EH (cell line): ENCODE measurements at places on chromosomes 7 and 10.

GRCh38 chr7:149498811-149499210 lies 1.2 kb upstream of the ZNF746 start:
- no peak for DNase-seq

DNA sequence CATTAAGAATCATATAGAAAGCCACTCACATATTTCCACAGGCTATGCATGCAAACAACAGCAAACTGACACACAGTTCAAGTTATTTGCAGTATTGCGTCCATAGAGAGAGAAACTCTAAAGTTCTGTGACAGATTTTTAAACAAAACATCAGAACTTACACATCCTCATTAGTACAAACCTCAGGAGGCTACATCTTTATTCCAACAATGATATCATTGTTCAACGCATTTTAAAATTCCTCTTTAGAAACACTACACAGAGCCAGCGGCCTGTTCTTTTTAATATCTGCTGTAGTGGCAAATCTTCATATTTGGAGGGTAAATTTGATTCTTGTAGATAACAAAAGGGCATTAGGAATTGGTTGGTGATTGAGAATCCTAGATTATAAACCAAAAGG lies 55.9 kb upstream of the NFE2L3 start:
- no peak for DNase-seq

DNA sequence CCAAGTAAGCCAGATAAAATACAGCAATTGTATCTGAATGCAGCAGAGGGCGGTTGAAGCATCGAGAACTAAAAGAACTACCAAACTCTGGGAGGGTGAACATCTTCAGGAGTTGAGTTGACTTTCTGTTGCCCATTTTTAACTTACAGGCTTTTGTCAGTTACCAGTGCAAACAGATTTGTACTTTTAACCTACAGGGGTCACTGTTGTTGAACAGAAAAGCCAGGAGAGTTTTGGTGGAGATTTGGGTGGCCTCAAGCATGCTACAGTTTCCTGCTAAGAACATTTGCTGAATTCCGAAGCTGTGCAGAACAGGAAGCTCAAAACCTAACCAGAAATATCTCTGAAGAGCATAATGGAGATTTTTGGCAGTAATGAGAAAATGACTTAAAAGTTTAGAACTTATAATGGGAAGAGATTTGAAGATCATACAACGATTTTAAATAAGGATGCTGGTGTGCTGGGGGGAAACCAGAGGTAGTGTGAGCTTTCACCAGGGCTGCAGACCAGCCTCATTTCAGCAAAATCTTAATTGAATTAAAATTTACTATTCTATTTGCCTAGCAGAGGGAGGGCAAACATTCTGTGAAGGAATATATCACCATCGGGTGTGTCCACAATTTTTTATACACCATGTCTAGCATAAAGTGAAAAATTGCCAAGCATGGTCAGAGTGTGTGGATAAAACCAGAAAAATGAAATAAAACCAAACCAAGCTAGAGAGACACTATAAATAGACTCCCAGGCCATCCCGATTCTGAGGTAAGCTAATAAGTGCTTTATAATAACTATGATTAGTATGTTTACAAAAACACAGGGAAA lies 208.6 kb upstream of the CCDC6 start:
- peak; percentile 77 for DNase-seq

DNA sequence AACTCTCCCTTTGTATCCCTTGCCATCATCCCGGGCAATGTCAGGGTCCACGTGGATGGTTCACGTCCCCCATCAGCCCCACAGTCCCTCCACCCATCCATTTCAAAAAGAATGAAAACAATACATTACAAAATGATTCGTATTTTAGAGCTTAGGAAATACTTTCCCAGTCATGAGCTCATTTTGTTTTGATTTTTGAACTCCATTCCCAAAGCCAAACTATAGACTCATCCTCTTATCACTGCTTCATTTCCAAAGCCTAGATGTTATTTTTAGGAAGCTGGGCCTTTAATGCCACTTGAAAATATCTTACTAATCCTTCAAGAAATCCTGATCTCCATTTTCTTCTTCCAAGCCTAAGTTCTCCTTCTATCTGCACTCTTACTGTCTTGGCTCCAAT lies 72.1 kb downstream of the WNT2 start:
- DNase-seq = peak; percentile 72

- no peak for DNase-seq
Observed at GRCh38 chr7:94477878-94478277, 31.7 kb upstream of the CASD1 start.

DNA sequence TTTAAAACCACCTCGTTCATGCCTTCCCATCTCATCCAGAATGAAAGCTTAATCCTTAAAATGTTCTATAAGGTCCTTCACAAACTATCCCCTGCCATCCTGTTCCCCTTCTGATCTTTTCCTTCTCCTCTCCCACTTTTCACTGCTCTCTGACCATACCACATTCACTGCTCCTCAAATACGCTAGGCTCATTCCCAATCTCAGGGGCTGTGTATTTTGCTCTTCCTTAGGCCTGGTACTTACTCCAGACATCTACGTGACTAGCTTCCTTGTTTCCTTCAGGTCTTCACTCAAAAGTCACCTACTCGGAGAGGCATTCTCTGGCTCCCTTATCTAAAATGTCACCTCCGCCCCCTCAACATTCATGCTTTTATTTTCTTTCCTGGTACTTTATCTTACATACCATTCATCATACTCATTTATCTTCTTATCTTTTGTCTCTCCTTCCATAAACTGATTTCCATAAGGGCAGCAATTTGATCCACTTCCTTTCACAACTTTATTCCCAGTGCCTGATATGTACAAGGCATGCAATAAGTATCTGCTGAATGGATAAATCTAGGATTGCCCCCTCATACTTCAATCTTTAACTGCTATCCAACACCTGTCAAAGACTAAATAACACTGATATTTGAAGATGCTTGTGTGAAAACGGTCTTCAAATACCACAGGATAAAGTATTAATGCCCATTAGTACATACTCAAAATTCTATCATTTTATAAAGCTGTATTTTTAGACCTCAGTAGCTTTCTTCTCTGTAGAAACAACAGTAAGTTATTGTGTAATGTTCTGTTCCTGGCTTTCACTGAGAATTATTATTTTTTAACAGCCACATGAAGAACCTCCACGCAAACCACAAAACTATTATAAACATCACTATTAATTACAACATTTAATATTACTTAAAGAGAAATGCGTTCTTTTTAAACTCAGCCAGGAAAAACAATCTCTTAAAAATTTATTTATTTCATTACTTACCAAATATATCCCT lies 27.0 kb downstream of the JMJD1C start:
- DNase-seq = peak; percentile 33

- DNase-seq = no peak
Observed at GRCh38 chr10:18145652-18146051, 5.4 kb downstream of the CACNB2 start.

DNA sequence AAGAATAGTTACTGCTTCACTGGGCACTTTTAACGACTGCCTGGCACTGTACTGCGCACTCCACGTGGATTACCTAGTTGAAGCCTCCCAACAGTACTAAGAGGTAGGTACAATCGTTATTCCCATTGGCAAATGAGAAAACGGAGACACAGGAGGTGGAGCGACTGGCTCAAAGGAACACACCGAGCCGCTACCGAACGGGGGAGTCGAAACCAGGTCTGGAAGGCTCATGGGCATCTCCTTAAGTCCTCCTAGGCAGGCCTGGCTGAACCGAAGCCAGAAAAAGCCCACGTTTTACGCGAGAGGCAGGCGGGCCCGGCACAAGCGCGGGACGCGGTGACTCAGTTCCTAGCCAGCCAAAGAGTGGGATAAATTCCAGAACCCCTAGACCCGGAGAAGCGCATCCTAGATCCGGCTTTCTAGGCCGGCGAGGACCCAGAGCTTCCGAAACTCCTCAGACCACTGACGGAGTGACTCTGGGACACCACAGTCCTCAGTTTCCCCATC lies 472 bp downstream of the PDAP1 start:
- DNase-seq = peak; percentile 87

- no peak for DNase-seq
Observed at GRCh38 chr7:47688311-47689100, 106.6 kb upstream of the TNS3 start.

- DNase-seq = peak; percentile 46
Observed at GRCh38 chr7:139471740-139472353, 11.6 kb downstream of the KLRG2 start.

DNA sequence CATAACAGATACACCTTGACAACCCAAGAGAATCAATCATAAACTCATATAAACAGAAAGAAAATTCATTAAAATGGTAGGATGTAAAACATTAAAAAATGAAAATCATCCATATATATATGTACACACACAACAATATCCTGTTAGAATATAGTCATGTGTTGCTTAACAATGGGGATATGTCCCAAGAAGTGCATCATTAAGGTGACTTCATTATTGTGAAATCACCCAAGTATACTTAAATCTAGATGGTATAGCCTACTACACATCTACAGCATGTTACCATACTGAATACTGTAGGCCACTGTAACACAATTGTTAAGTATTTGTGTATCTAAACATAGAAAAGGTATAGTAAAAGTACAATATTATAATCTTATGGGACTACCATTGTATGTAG lies 115.8 kb upstream of the TMEM168 start:
- no peak for DNase-seq

DNA sequence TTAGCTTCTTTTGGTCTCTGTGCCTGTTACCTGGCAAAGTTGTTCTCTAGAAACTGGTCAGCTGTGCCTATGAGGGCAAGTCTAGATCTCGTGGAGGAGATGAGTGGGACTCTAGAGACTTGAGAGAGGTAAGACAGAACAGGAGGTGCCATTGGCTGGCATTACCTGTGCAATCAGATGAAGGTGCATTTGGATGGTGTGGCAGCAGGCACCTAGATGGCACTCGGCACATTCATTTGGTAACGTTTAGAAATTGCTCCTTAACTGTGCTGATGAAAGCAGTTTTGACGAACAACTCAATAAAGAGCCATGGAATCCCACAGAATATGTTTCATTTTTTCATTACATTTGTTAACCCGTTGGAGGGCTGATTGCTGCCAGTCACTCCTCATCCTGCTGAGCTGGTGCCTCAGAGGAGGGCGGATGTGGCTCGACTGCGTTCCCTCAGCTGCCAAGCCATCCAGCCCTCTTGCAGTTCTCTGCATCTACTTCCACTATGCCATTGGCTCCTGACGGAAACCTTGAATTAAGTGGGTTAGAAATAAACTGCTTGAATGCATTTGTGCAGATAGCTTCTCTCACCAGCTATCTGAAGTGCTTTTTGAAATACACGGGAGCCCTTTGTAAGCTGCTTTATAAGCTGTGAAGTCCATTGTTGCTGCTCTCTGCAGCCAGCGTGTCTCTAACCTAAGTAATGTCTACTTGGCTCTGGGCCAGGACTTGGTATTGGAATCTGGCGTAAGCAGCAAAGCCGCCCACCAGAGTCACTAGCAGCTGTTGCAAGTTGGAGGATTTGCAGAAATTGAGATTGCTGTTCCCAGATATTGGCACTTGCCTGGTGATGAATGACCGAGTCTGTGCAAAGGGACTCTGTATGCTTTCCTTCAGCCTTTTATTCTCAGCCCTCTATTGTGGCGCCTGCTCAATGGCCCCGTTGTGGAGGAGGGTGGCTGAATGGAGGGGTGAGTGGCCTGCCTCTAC lies 87.4 kb downstream of the LRRC4 start:
- no peak for DNase-seq

- DNase-seq = no peak
Observed at GRCh38 chr10:132021504-132022143, 39.9 kb upstream of the BNIP3 start.

- DNase-seq = no peak
Observed at GRCh38 chr10:117365612-117366011, 9.6 kb downstream of the PDZD8 start.

DNA sequence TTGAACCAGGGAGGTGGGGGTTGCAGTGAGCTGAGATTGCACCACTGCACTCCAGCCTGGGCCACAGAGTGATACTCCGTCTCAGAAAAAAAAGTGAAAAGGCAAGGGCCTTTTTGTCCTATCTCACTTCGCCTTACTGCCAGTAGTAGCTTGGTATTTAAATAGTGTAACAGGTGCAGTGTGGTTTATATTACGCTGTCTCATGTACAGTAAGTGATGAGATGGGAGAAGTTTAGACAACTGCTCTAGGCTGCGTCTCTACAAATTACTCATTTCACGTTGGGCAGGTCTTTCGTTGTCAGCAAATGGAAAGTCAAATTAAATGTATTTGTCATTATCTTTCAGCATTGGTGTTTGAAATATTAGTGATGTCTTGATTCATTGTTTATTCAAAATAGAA lies 15.5 kb upstream of the PFKFB3 start:
- DNase-seq = no peak

DNA sequence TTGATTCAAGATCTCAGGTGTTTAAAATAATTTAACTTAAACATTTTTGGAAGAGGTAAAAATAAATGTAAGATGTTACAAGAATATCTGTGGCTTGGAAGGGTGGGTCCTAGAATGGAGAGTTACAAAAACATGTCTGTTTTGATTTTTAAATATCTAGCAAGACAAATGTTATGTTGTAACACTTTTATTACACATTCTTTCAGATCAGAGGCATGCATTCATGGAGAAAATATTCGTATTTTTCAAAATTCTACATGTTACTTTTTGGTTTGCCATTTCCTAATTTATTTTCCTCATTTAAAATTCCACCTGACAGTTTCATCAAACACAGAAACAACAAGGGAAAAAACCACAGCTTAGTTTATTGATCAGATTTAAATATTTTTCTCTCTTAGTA lies 10.0 kb downstream of the WBP1L start:
- no peak for DNase-seq

DNA sequence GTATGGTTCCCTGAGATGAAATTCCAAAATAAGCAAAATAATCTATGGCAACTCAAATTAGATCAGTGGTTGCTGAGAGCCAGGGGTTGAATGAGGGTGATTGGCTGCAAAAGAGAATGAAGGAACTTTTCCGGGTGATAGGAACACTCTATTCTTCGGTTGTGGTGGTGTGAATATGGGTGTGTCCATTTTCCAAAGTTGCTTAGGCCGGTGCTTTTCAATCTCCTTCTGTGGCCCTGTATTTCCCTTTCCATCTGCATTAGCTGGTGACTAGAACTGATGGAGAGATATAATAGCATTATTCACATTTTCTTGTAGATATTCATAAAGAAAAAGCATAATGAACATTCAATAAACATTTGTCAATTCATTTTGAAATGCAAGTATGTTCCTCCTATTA lies 382.9 kb downstream of the TFEC start:
- DNase-seq = no peak
